Bone marrow (tissue), 2 donors: ENCODE measurements at places on chromosomes 6 and 20.
A peak's percentile ranks its signal among the peaks of the same experiment; 100 is the strongest.

DNA sequence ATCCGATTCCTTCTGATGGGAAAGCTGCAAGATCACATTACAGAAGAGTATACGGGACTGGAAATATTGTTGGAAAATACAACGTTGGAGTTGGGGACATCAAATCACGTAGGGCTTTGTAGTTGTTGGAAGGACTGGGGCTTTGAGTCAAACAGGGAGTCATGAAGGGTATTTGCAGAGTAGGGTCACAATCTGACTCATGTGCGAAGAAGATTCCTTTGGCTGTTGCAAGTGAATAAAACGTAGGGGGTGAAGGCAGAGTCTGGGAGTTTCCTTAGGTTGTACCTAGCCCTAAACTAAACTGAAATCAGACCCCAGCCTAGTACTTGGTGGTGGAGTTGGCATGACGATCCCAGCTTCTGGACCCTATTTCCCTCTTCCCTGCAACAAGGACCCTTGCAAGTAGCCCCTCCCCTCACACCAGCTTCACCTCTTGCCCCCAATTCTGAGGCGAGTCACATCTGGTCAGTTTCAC, 32.3 kb downstream of the SNX5 start:
- no peak for DNase-seq

- no peak for DNase-seq
Measured at GRCh38 chr6:124604719-124605118, 357.5 kb upstream of the RNF217 start.

GRCh38 chr6:170480050-170480692, 72.9 kb downstream of the PSMB1 start:
- no peak for DNase-seq

DNA sequence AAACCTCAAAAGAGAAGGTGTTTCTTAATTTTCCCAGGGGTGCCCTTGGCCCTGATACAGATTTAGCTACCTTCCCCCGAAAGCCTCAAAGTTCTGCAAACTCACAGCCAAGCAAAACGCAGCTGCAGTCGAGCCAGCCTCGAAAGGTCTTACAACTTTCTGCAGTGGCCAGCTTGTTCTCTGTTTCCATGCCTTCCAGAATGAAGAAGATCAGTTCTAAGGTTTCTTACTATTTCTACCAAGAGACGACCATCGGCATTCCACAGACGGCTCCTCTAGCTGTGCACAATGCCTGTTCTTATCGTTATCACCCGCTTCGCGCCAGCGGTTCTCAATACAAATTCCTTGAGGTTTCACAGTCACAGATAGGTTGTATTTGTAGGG, 28.5 kb upstream of the CCR6 start:
- DNase-seq = no peak

- DNase-seq = no peak
Measured at GRCh38 chr20:54189630-54190029, 15.8 kb upstream of the CYP24A1 start.

- no peak for DNase-seq
Measured at GRCh38 chr6:11202513-11203305, 29.8 kb downstream of the NEDD9 start.

- no peak for DNase-seq
Measured at GRCh38 chr6:78483553-78484197, 383.7 kb upstream of the IRAK1BP1 start.

DNA sequence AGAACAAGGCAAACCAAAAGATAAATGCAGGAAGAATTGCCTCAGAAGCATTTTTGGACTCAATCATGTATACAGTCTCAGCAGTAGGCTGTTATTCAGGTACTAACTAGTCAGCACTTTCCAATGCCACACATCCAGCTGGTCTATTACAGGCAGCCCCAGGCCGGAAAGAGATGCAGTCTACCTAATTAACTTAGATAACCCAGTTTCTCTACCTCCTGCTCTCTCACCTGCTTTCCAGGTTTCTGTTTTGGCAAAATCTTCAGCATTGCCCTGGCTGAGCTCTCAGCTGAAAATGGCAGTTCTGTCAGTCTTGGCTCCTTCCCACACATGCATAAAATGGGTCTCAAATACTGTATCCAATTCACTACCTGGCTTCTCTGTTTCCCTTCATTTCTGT, 101.3 kb upstream of the UFL1 start:
- DNase-seq = no peak

DNA sequence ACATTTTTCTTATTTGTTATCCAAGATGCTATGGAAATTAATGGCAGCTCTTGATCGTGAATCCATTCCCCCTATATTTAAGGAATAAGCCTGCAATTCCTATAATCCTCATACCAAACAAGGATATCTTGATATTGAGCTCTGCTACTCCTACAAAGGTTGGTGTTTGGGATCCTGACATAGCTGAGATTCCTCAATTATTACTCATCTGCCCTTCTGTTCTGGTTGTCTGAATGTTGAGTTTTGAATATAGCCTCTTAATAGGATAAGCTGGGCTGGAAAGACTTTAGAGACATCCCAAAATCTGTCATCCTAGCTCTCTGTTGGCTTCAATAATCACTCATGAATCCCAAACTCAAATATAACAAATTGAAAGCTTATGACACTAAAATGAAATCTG, 49.9 kb downstream of the CLIC5 start:
- DNase-seq = no peak

GRCh38 chr6:131756039-131756438, 45.2 kb upstream of the CTAGE9 start:
- no peak for DNase-seq

GRCh38 chr6:69894578-69895347, 28.4 kb downstream of the COL19A1 start:
- no peak for DNase-seq

GRCh38 chr6:134026597-134026996, 25.8 kb downstream of the SLC2A12 start:
- no peak for DNase-seq

DNA sequence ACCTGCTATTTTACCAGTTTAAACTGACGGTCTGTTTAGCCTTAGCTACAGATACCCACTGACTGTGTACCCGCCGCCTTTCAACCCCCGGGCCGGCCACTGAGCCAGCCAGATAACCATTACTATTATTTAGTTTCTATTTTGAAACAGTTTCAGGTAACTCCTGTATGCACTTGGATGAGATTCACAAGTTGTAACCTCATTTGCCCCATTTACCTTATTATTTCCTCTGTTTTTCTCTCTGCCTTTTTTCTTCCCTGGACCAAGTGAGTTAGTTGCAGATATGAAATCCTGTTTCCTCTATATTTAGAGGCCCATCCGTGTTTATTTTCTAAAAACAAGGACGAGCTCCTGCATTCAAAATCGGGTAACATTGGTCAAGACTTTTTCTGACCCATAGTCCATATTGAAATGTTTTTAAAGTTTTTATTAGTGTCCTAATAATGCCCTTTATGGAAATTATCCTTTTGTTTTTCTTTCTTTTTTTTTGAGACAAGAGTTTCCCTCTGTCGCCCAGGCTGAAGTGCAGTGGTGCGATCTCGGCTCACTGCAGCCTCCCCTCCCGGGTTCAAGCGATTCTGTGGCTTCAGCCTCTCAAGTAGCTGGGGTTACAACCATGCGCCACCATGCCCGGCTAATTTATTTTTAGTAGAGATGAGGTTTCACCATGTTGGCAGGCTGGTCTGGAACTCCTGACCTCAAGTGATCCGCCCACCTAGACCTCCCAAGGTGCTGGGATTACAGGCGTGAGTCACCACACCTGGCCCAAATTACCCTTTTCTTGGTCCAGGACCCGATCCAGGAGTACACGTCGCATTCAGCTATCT, 767 bp downstream of the AP5S1 start:
- no peak for DNase-seq

DNA sequence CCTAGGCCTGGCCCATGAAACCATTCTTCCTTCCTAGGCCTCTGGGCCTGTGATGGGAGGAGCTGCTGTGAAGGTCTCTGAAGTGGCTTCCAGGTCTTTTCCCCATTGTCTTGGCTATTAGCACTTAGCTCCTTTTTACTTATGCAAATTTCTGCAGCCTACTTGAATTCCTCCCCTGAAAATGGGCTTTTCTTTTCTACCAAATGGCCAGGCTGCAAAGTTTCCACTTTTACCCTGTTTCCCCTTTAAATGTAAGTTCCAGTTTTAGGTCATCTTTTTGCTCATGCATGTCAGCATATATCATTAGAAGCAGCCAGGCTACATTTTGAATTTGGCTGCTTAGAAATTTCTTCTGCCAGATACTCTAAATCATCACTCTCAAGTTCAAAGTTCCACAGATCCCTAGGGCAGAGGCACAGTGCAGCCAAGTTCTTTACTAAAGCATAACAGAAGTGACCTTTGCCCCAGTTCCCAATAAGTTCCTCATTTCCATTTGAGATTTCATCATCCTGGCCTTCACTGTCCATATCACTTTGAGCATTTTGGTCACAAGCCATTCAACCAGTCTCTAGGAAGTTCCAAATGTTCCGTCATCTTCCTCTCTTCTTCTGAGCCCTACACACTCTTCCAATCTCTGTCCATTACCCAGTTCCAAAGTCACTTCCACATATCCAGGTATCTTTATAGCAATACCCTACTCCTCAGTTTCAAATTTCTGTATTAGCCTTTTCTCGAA, 71.9 kb downstream of the TBC1D7 start:
- DNase-seq = no peak

GRCh38 chr20:39081255-39081654, 119.1 kb downstream of the DHX35 start:
- DNase-seq = peak; percentile 12

- DNase-seq = peak; percentile 53
Measured at GRCh38 chr6:15063253-15063853, 182.5 kb upstream of the JARID2 start.
